ENCODE measurements at places on chromosomes 16 and 17. TPM values are rescaled to one million over a fixed set of nuclear protein-coding genes. Genes with fewer than 3 reads are reported as not detected.

Gene USP10
- total RNA-seq: 58.6 TPM

Gene SLC5A10
- total RNA-seq: not detected

Gene EVI2A
- 2.9 TPM for total RNA-seq

Gene KRT15
- total RNA-seq: not detected

Gene CHST4
- not detected for total RNA-seq

Gene ST6GALNAC2
- total RNA-seq: 4.0 TPM

Gene CYBA
- total RNA-seq: 227 TPM

Gene TBC1D3D
- total RNA-seq: 0.42 TPM

Gene ADAM11
- 18.5 TPM for total RNA-seq

Gene MYH1
- not detected for total RNA-seq

Gene CPHXL2
- total RNA-seq: not detected

Gene NGFR
- total RNA-seq: 11.3 TPM

Gene TNFSF12
- total RNA-seq: 43.5 TPM

Gene FNDC8
- not detected for total RNA-seq
